ENCODE measurements at places on chromosomes 1 and 21.

- DNase-seq: no peak
These were observed 3.5 kb upstream of the CLEC20A start for GRCh38 chr1:178500091-178500770.

DNA sequence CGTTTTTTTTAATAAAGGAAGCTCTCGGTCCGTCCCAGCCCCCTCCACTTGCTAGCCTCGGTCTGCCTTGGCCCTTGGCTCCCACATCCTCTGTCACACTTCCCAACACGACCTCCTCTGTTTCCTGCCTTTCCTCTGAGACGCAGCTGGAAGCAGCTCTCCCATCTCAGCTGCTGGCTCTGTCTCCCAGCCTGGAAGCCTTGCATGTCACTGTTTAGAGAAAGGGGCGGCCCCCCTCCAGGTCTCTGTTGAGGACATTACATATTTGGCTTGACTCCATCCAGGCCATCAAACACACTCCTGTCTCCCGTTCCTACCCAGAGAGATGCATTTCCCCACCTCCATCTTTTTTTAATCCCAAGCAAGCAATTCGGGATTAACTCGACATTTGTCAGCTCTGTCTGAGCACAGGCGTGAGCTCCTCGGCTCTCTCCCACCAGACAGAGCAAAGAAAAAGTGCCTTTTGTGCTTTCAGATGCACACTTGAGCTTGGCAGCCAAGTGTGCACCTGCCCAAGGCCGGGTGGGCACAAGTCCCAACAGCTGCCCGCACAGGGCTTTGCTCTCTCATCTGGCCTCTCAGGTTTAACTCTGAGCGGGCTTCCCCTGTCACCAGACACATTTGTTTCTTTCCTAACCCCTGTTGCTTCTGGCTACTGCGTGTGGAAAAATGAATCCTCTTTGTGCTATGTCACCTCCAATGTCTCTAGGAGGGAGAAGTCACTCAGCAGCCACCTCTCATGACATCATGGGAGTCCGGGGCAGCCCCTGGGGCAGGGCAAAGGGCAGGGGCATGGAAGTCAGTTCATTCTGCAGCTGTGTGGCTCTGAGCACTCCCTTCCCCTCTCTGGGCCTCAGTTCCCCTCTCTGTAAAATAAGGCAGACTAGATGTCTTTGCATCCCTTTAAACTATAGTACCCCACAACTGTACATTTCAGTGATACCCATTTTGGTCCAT lies 108.3 kb downstream of the KCND3 start:
- peak; percentile 40 for DNase-seq

DNA sequence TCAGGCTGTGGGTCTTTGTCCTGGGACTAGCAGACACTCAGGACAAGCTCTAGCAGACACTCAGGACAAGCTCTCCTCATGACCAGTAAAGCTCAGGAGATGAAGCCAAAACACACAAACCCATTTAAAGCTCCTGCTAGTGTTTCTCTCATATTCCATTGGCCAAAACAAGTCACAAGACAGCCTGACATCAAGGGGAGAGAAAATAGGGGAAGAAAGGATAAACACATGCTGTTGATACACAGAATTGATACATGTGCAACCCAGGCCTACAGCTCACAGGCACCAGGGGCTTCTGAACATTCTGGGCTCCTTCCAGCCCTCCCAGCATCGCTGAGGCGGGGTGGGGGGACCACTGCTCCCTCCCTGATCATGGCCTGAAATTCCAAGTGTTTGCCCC lies 35.3 kb downstream of the ATF3 start:
- DNase-seq: no peak

- DNase-seq: no peak
These were observed 121.9 kb downstream of the KCNK1 start for GRCh38 chr1:233735847-233736246.

- DNase-seq: peak; percentile 4
These were observed 86.8 kb downstream of the LRRC8C start for GRCh38 chr1:89719502-89720306.

DNA sequence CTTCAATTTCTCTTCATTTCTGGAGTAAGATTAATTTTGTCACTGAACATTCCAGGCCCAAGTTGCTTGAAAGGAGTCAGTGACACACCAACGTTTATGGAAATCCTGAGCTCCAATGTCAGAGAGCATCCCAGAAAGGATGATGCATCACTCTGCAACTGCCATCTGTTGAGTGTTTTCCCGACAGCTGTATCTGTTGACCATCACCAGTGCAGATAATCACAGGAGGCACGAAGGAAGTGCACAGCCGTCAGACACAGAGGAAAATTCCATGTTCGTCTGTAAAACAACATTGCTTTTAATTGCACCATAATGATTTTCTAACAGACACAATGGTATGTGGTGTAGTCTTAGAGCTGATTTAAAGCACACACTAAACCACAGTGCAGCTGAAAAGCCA lies 376.7 kb upstream of the ADGRL2 start:
- DNase-seq: no peak

GRCh38 chr1:211035821-211036380 lies 98.0 kb downstream of the KCNH1 start:
- DNase-seq: no peak

GRCh38 chr1:97136996-97137395 lies 415.4 kb downstream of the PTBP2 start:
- DNase-seq: no peak

DNA sequence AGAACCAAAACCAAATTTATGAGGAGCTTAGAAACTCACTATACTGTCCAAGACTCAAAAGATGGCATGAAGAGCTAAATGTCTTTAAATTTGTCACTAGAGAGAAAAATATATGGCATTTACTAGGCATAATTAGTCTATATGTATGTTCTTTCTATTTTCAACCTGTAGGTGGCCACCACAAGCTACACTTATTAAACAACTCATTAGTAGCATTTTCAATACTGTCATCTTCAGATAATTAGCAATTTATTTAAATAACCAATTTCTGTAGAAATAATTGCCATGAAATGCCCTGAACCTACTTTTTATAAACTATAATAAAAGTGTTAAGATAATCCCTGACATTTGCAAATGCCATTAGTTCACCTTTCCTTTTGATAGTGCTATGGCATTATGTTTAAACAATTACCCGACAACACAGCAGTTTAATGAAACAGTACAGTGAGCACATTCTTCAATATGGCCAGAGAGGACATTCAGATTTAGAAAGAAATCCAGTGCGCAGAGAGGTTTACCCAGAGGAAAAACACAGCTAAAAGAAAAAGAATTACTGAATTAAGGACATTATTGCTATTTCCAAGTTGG lies 522.5 kb downstream of the PTBP2 start:
- peak; percentile 8 for DNase-seq

DNA sequence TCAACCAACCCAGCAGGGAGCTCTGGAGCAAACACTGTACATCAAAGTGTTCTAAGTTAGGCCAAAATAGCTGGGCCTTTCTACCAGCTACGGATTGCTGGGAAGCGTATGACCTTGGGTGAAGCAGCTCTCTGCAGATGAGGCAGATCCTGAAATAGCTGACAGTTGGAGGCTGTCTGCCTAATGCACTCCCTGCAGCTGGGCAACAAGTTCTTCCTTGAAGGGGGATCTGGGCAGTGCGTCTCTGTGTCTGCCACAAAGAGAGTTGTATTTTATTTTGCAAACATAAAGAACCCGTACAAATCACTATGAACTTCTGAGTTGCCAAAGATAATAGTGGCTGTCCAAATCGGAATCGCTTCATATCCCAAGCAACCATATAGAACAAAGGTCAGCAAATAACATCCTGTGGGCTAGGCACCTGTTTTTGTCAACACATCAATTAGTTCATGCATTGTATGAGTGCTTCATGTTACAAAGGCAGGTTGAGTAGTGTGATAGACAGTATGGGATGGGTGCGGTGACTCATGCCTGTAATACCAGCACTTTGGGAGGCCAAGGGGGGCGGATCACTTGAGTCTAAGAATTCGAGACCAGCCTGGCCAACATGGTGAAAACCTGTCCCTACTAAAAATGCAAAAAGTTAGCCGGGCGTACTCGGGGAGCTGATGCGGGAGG lies 29.1 kb upstream of the KLF17 start:
- DNase-seq: no peak

GRCh38 chr1:209435654-209436566 lies 147.6 kb upstream of the CAMK1G start:
- DNase-seq: peak; percentile 63

DNA sequence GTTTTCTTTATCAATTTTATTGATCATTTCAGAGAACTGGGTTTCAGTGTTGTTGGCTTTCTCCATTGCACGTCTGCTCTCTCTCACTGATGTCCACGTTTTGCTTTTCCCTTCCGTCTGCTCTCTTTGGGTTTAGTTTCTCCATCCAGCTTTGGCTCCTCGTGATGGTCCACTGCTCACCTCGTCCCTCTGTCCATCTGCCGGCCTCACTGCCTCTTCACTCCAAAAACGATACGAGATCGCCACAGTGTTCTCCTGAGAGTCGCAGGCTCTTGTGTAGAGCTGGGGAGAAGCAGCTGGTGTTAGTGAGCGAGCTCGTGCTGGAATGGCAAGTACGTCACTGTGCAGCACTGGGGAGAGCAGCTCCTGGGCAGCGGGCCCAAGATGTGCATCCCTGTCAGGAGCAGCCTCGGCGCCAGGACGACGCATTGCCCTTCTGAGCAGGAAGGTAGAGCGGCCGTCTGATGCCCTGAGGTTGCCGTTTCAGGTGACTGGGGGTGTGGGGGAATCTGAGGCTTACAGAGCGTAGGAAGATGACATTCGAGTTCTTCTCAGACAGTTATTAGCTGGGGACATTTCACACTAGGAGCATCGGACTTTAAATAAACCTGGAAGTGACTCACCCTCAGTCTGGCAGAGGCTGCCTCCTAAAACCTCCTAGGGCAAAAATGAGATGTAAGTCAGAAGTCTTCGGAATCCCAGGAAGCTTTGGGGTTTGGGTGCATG lies 31.4 kb upstream of the PCBP3 start:
- no peak for DNase-seq

GRCh38 chr1:160127865-160128523 lies 12.4 kb downstream of the ATP1A2 start:
- DNase-seq: no peak

DNA sequence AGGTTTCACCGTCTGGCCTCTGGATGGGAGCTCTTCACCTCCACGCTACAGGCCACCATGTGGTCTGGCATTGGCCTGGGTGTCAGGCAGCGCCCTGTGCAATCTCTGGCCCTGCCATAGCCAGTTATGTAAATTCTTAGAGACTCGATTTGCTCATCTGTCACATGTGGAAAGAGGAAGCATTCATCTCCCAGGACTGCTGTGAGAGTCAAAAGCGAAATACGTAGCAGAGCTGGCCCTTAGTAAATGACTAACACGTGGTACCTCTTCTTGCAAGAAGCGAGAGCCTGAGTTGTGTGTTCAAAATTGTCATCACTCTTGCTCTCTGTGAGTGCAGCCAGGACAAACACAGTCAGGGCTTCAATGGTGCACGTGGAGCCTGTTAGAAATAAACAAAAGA lies 159.0 kb upstream of the BACE2 start:
- no peak for DNase-seq

DNA sequence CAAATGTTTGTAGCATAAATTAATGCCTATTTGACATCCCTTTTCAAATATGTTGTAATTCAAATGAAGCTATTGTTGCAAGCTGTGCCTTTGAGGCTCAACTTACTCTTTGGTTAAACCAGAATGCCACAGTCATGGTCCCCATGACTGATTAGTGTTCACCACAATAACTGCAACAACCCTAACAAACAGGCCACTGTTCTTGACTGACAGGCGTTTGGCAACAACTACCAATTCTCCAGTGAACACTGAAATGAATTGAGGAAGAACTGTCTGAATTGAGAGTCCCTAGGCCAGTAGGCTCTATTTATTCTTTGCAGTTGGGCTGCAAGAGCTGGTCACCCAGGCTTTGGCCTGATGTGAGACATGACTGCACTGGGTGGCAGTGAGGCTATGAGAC lies 6.6 kb upstream of the TMEM167B start:
- DNase-seq: no peak

GRCh38 chr1:85661767-85662166 lies 46.5 kb downstream of the ZNHIT6 start:
- DNase-seq: no peak

DNA sequence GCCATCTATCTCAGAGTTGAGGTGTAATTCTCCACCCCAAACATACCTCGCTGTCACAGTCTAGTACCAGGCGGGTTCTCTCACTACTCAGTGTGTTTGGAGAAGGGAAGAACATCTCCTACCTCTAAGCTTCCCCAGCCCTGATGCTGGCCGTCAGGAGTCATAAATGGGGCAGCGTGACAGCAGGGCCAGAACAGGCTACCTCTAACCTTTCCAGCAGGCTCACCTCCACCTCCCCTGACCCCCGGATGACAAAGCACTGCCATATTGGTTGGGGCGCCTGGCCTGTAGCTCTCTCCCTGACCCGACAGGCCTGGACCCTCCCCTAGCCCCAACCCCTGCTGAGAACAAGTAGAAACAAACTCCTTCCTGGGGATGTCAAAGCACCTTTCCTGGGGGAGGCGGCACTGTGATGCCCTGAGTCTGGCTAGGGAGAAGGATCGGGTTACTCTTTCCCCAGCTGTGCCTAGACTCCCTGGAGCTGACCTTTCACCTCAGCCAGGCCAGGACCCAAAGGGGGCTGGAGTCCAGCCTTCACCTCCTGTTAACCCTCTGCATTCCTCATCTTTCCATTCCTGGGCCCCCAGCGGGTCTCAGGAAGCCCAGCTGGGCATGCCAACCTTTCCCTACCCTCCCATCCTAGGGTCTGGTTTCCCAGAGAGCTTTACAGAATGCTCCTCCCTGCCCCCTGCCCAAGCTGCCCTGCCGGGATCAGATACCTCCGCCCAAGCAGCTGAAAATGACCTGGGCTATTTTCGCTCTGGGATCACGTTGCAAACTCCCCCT lies 34.2 kb downstream of the AHDC1 start:
- no peak for DNase-seq

GRCh38 chr21:45074048-45074817 lies at the start of gene ADARB1:
ADARB1 (plus strand) TSS chr21:45074580; CDS start chr21:45171657, 97,077 bp downstream.
- peak; percentile 50 for DNase-seq

GRCh38 chr1:26530895-26531598 lies 1.5 kb downstream of the RPS6KA1 start:
- peak; percentile 52 for DNase-seq

GRCh38 chr1:235670157-235670776 lies 20.7 kb upstream of the GNG4 start:
- no peak for DNase-seq

GRCh38 chr1:108636876-108637275 lies 24.0 kb downstream of the HENMT1 start:
- DNase-seq: no peak

GRCh38 chr1:109370712-109371340 lies 26.9 kb downstream of the SORT1 start:
- no peak for DNase-seq
